ENCODE measurements at places on chromosomes 12 and 14.

GRCh38 chr14:51093371-51094281 is 1.3 kb downstream of the TRIM9 start:
- DNase-seq = no peak

- DNase-seq = peak; percentile 97
Observed at GRCh38 chr12:103470664-103471063, 25.1 kb downstream of the C12orf42 start.

GRCh38 chr12:132116709-132117557 is 27.2 kb downstream of the DDX51 start:
- no peak for DNase-seq

DNA sequence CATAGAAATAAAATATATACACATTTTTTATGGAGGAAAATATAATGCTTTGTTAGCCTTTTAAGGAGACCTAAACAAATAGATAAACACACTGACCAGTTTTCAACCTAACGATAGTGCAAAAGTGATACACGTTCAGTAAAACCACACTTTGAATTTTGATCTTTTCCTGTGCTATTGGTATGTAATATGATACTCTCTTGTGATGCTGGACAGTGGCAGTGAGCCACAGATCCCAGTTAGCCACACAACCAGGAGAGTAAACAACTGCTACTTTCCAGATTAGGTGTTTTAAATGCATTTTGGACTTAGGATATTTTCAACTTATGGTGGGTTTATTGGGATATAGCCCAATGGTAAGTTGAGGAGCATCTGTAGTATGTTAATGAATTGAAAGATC is 243.1 kb downstream of the ERC1 start:
- no peak for DNase-seq

GRCh38 chr14:101959277-101959676 is 5.1 kb upstream of the DYNC1H1 start:
- no peak for DNase-seq

GRCh38 chr12:89155826-89156225 is 196.5 kb downstream of the DUSP6 start:
- no peak for DNase-seq

GRCh38 chr12:112843287-112843686 is 51.7 kb downstream of the RPH3A start:
- DNase-seq = no peak

- DNase-seq = no peak
Observed at GRCh38 chr14:57182760-57183503, 85.8 kb downstream of the EXOC5 start.
